ENCODE measurements at places on chromosomes 7 and 10. TPM values are rescaled to one million over a fixed set of nuclear protein-coding genes. Genes with fewer than 3 reads are reported as not detected.
A peak's percentile ranks its signal among the peaks of the same experiment; 100 is the strongest.

- peaks cover 80% of the 10 kb centered on the region for H3K36me3 ChIP-seq
- no peak for DNase-seq
- peaks cover 63% of the 10 kb centered on the region for H3K4me1 ChIP-seq
- peak overlapping the region; percentile 86 for H3K27ac ChIP-seq
- H3K27me3 ChIP-seq, result peaks cover 4% of the 10 kb centered on the region
Observed at GRCh38 chr7:130958846-130959245, 224.8 kb upstream of the KLF14 start.

DNA sequence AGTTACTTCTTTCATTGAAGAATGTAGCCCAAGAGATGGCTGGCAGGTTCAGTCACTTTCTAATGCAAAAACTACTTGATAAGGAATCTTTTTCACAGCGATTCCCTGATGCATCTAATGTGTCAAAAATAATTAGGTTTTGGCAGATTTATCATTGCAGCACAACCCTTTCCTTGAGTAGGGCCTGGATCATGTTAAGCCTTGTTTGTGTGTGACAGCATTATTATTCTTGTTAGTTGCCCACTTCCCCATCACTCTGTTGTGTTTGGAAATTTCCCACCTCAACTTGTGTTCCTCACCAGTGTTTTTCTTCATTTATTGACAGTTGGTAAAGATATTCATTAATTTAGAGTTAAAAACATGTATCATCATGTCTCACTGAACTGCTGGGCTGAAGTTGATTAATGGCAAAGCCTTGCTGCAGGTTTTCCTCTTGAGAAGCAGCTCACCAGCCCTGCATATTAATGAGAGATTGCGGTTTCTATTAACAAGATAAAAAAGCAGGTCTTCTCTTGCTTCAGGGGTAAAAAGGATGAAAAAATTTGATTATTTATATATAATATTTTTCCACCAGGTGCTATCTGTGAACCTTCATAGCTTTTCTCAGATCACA is 233.3 kb upstream of the MDFIC start:
- no peak for DNase-seq
- H3K27me3 ChIP-seq, result peaks cover 4% of the 10 kb centered on the region
- no peak overlapping the region for H3K27ac ChIP-seq
- H3K4me1 ChIP-seq, result no peaks in the 10 kb centered on the region
- H3K4me3 ChIP-seq, result no peak overlapping the region

GRCh38 chr10:48626447-48626846 is 21.6 kb upstream of the ARHGAP22 start:
- no peaks in the 10 kb centered on the region for H3K36me3 ChIP-seq
- no peak overlapping the region for H3K27ac ChIP-seq
- peaks cover 26% of the 10 kb centered on the region for H3K27me3 ChIP-seq
- H3K4me1 ChIP-seq, result no peaks in the 10 kb centered on the region

- H3K4me1 ChIP-seq, result no peaks in the 10 kb centered on the region
- H3K4me3 ChIP-seq, result no peak overlapping the region
- DNase-seq, result no peak
- no peaks in the 10 kb centered on the region for H3K27me3 ChIP-seq
- no peaks in the 10 kb centered on the region for H3K36me3 ChIP-seq
Observed at GRCh38 chr10:56605051-56605450, 244.0 kb upstream of the ZWINT start.

DNA sequence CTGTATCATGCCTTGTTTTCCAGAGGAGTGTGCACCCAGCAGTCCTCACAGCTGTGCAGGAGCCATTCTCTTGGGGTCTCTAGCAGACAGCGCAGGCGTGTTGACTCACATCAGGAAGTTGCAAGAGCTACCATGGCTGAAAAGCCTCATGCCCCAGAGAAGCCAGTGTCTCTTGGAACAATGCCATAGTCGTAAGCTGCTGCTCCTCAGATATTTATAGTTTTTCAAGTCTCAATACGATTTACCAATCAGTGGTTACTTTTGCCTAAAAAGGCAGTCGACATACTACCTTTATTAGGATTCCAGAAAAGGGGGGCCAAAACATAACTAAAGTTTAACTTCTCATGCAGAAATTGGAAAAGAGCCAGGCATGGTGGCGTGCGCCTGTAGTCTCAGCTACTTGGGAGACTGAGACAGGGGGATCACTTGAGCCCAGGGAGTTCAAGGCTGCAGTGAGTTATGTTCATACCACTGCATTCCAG is 407.7 kb downstream of the PARD3 start:
- no peaks in the 10 kb centered on the region for H3K27me3 ChIP-seq
- H3K4me3 ChIP-seq, result no peak overlapping the region
- no peak for DNase-seq
- no peaks in the 10 kb centered on the region for H3K36me3 ChIP-seq
- no peaks in the 10 kb centered on the region for H3K4me1 ChIP-seq
- H3K27ac ChIP-seq, result no peak overlapping the region

- no peaks in the 10 kb centered on the region for H3K27me3 ChIP-seq
- no peak for DNase-seq
- H3K4me3 ChIP-seq, result no peak overlapping the region
Observed at GRCh38 chr7:84258628-84259027, 64.0 kb upstream of the SEMA3A start.

GRCh38 chr7:2959103-2959680 is 84.5 kb downstream of the CARD11 start:
- H3K27me3 ChIP-seq, result no peaks in the 10 kb centered on the region
- no peak overlapping the region for H3K4me3 ChIP-seq
- DNase-seq, result no peak
- peak overlapping the region; percentile 77 for H3K27ac ChIP-seq
- peaks cover 65% of the 10 kb centered on the region for H3K4me1 ChIP-seq
- H3K36me3 ChIP-seq, result peaks cover 80% of the 10 kb centered on the region

Gene PROSER2
- 2.8 TPM for total RNA-seq

DNA sequence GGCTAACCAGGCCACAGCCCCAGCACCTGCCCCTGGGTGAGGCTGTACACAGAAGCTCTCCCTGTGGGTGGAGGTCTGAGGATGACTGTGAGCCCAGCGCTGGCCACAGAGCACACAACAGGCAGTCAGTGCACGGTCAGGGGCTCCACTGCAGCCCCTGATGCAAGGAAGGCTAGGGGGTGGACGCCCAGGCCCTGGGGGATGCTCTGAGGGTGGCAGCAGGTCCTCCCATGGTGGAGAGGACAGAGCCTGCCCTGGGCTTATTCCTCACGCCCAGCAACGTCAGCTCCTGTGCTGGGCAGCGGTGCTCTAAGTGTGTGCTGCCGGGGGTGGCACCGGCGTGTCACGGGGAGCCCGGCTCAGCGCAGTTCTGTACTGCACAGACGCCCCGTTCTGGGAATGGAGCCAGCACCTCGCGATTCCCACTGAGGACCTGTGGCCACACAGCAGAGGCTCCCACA is 223.2 kb downstream of the MAD1L1 start:
- H3K27me3 ChIP-seq, result no peaks in the 10 kb centered on the region
- H3K4me3 ChIP-seq, result no peak overlapping the region
- no peaks in the 10 kb centered on the region for H3K4me1 ChIP-seq
- no peaks in the 10 kb centered on the region for H3K36me3 ChIP-seq
- no peak for DNase-seq
- H3K27ac ChIP-seq, result no peak overlapping the region

Measured in activated naive CD8-positive, alpha-beta T cell treated with anti-CD3 and anti-CD28 coated beads for 36 hours (primary cell).